ENCODE measurements at places on chromosomes 3 and 15. TPM values are rescaled to one million over a fixed set of nuclear protein-coding genes. Genes with fewer than 3 reads are reported as not detected.

The UBXN7 gene
- total RNA-seq: 13.7 TPM

The RPP14 gene
- 14.3 TPM for total RNA-seq

GRCh38 chr15:78402061-78402610 lies 35.9 kb upstream of the IREB2 start:
- no peak for DNase-seq

GRCh38 chr3:52047295-52047960 lies 8.9 kb downstream of the DUSP7 start:
- peak; percentile 64 for DNase-seq

DNA sequence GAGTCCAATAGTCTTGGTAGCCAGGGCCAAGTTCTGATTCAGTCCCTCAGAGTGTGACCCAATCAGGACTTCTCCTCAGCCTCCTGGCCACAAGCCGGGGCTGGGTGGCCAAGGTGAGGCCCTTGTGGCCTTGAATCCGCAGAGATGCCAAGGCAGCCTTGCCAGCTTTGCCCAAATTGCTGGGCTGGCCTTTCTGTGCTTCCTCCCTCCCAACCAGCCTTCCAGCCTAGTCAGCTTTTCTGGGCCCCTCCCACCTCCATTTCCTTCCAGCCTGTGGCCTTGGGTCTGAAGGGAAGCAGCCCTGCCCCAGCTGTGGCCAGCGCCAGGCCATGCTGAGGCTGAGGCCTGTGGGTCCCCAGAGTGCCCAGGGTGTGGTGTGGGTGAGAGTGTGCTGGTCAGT lies 34.3 kb upstream of the ANKDD1A start:
- DNase-seq: peak; percentile 44

DNA sequence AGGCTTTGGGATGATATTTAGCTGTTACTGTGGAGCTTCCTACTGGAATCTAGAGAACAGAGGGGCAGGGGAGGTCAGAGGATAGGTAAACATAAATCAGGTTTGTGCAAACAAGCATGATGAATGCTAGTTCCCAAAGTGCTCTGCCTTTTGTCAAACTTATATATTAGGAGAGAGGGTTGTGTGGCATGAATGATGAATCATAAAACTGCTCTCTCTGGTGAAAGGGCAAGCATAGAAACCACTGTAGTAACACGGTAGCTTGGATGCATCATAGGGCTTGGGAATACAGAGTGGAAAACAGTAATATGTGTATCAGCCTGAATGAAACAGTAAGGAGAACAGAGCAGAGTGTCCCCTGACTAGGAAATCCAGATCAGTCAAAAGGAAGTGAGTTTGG lies 486.7 kb downstream of the IL5RA start:
- peak; percentile 25 for DNase-seq

GRCh38 chr3:194382196-194382891 lies 12.8 kb upstream of the LRRC15 start:
- no peak for DNase-seq

DNA sequence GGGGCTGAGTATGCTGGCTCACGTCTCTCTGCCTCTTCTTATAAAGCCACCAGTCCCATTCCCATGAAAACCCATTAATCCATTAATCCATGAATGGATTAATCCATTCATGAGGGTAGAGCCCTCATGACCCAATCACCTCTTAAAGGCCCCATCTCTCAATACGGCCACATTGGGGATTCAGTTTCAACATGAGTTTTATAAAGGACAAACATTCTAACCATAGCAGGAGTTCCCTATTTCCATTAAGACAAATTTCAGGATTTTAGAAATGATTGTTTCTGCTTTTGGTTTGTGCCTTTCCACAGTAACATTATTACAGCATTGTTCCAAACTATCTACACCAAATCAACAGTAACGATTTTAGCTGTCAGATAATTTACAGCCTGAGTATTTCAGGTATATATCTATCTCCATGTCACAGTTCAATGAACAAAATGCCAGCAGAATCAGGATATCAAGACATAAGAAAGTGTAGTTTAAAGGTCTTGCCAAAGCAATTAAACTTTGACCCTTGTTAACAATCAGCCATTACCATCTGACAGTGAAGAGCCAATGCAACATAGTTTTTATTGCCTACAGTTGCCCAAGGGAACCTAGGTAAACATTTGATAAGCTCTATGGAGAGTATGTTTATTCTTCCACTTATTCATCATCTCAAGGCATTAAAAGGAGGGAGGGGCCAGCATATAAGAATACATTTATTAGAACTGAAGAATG lies 3.8 kb downstream of the TSPAN3 start:
- DNase-seq: no peak

DNA sequence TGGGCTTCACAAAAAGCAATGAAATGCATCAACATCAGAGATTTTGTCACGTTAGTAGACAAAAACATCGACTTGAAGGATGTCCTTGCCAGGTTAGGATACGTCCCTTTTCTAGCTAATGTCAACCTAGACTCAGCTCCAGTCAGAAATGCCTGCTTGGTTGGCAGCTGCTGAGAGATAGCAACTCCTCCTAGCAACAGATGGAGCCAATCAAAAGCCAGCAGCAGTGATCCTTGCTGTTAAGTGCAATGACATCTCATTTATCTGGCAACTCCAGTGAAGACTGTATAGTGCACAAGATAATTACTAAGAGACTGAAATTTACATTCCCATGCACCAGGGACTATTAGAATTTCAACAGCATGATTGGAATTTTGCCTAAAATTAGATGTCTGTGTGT lies 424.1 kb downstream of the FGF12 start:
- DNase-seq: no peak
